Sciatic nerve (tissue), 2 donors: ENCODE measurements at places on chromosomes 5 and 9.

- no peak for DNase-seq
Measured at GRCh38 chr9:132125944-132126679, 35.7 kb upstream of the NTNG2 start.

DNA sequence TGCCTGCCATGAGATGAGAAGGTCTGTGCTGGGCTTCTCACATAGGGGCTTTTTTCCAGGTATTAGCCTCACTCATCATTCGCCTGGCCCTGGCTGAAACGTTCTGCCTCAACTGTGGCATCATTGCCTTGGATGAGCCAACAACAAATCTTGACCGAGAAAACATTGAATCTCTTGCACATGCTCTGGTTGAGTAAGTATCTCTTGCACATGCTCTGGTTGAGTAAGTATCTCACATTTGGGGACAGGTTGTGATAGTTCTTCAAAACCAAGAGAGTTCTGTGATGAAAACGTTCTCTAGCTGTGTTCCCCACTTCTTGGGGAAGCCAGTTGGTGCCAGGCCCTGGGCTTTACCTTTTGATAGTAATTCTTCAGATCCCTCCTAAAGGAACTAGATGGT, 17.4 kb upstream of the IL13 start:
- DNase-seq, result no peak

GRCh38 chr5:62342476-62342837, 36.5 kb downstream of the KIF2A start:
- DNase-seq, result no peak

DNA sequence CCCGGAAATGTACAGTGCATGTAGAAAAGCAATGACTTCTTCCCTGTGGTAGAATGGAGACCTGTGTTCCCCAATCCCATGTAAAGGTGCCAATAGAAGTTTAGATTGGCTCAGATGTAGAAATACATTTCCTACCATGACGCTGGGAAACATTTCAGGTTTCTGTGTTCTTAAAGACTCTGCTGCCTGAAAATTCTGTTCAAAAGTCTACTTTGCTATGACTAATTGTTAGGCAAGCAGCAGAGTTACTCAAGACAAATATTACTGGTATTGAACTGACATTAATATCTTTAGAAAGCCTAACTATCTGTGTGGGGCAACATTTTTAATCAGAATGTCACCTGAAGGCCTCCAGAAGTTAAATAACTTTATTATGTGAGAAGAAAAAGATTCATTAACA, 75.5 kb upstream of the ELL2 start:
- DNase-seq, result no peak

GRCh38 chr9:27771803-27772545, 198.7 kb upstream of the C9orf72 start:
- no peak for DNase-seq

GRCh38 chr5:149852641-149853330, 91.8 kb downstream of the PDE6A start:
- peak; percentile 88 for DNase-seq

GRCh38 chr9:92180669-92181181, 65.5 kb upstream of the SPTLC1 start:
- no peak for DNase-seq

DNA sequence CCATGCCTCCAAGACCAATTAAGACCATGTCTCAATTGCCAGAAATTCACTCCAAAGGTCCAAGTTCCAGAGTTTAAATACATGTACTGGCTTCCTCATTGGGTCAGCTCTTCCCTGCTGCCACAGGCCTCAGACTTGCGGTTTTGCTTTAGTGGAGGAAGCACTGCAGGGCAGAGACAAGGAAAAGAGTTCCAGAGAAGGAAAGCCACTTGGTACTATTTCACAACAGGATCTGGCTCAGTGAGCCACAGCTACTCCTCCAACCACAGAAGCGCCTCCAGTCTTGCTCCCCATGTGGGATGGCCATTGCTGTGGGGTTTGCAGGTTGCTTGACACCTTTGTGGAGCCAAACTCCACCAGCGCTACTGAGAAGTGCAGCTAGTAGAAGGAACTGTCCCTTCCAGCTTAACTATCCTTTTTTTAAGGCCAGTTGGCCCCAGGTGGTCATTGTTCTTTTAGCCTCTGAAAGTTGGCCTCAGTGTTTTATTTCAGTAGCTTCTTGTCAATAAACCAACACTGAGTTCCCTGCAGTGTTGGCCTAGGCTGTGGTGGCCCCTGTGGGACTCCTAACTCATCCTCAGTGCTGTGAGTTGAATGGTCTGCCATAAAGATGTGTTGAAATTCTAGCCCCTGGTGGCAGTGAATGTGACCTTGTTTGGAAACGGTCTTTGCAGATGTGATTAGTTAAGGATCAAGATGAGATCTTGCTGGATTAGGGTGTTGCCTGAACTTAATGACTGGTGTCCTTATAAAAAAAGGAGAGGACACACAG, 93.7 kb upstream of the DAP start:
- DNase-seq, result no peak

DNA sequence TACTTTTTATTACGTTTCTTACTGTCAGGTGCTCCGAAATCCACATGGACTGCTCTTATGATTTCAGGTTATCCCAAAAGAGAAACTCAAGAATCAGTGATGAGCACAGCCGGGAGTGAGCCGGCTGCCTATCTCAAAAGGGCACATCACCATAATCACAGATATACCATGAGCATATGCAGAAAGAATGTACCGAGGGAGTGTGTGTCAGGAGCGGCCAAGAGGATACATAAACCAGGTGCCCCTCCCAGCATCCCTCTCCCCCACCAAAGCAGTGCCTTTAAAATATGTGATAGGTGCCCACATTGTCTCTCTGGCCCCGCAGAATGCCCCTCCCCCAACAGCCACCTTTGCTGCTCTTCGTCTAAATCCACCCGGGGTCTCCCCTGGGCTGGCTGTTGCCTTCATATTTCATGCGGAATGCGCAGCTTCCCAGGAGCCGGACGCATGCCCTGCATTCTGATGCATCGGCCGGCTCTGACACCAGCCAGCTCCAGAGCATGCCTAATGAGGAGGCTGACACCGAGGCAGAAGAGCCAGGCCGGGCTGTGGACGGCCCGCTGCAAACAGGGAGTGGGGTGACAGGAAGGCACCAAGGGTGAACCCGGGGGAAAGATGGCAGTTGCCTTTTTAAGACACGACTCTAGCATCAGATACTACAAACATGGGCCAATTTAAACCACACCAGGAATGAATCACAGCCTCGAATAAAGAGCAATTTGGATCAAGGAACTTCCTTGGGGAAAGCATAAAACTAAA, 652.3 kb downstream of the BNC2 start:
- DNase-seq, result no peak

DNA sequence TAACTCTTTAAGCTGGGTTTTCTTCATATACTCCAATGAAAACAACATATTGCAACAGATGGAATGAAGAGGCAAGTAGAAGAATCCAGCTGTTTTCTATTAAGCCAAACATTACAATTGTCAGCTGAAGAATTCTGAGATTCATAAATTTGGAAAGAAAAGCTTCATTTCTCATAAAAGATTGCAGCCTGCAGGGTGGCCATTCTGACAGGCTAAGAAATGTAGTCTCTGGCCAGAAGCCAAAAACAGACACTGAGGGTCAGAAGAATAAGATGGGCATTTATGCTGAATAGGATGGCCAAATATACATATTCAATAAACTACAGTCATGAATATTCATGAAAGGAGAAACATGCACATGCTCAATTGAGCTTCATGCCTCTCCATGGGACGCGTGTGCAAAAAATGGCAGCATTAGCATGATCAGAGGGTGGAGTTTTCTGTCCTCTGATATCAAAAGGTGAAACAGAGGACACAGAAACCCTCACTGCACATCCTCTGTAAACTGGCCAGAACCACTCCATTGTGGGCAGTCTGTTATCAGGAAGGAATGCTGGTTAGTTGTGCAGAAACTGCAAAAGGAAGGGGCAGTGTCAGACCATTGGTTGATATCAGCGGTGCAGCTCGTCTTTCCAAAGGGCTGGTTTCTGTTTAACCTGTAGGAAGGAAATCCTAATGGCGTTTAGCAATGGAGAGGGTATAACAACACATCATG, 50.2 kb downstream of the FXN start:
- DNase-seq, result no peak

- no peak for DNase-seq
Measured at GRCh38 chr5:37921452-37921851, 81.6 kb upstream of the GDNF start.

DNA sequence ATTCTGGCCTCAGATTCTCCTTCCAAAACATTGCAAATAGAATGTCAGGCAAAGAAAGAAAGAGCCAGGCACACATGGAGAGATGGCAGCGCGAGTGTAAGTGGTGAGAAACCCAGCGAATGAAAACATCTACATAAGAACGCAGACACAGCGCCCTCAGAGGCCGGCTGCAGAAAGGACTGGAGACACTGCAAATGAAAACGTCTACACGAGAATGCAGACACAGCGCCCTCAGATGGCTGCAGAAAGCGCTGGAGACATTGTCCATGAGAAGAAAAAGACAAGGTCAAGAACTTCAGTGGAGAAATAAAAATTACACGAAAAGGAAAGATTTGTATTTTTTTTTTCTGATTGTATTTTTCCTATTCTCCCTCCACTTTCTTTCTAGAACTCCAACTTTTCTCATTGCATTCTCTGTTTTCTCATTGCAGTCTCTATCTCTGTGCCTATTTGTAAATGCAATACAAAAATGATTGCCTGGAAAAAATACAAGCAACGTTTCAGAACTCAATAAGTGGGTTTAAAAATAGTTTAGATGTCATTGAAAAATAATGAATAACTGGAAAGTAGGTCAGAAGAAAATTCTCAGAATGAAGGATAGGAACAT, 117.9 kb upstream of the LPCAT1 start:
- DNase-seq, result peak; percentile 79

GRCh38 chr5:36177715-36178523, 26.0 kb downstream of the SKP2 start:
- no peak for DNase-seq
